ENCODE measurements at places on chromosomes 11 and 22. TPM values are rescaled to one million over a fixed set of nuclear protein-coding genes. Genes with fewer than 3 reads are reported as not detected.

Gene MMP11
- 16.0 TPM for total RNA-seq

Gene IL10RA
- not detected for total RNA-seq

Gene MYEOV
- 3.2 TPM for total RNA-seq

Gene KCNJ1
- total RNA-seq: not detected

Gene MRGPRX4
- total RNA-seq: not detected

Gene MMP8
- total RNA-seq: under 0.01 TPM

Gene CLDN5
- total RNA-seq: not detected

Gene CADM1
- 15.5 TPM for total RNA-seq

Gene C11orf86
- not detected for total RNA-seq

Gene BAIAP2L2
- total RNA-seq: 2.3 TPM

Gene IL17REL
- not detected for total RNA-seq

Gene RTN4RL2
- total RNA-seq: not detected

Gene PLA2G3
- 0.43 TPM for total RNA-seq

Gene C11orf98
- total RNA-seq: 23.7 TPM

Gene PKP3
- total RNA-seq: 2.2 TPM

Gene ASPHD2
- total RNA-seq: 2.2 TPM

Gene ACR
- total RNA-seq: not detected

Gene CD3G
- total RNA-seq: not detected

Gene SYT9
- total RNA-seq: under 0.01 TPM

Gene MS4A6A
- total RNA-seq: not detected

Gene ABCC8
- not detected for total RNA-seq

Gene MMP1
- total RNA-seq: 281 TPM

Gene KRTAP5-1
- not detected for total RNA-seq

Gene KRTAP5-11
- not detected for total RNA-seq

Gene ADAMTS8
- not detected for total RNA-seq

Gene OR8G5
- total RNA-seq: not detected

Gene ME3
- total RNA-seq: 27.4 TPM

Gene TSPAN18
- total RNA-seq: 0.64 TPM

Gene CASP5
- total RNA-seq: 0.43 TPM

Gene PNPLA3
- 8.2 TPM for total RNA-seq

Gene PRR33
- total RNA-seq: not detected

Gene TSPAN32
- total RNA-seq: 0.43 TPM

Gene KBTBD3
- 2.6 TPM for total RNA-seq

Gene C11orf42
- under 0.01 TPM for total RNA-seq

Gene PYGM
- total RNA-seq: 1.7 TPM

Gene SHISAL1
- 3.0 TPM for total RNA-seq

Gene ACRV1
- total RNA-seq: not detected

Gene OR4S1
- total RNA-seq: not detected

Gene CNTF
- total RNA-seq: 2.2 TPM

Gene DEPDC5
- total RNA-seq: 11.0 TPM

Gene HMOX1
- total RNA-seq: 24.2 TPM

Gene RBMXL2
- total RNA-seq: not detected

Gene MS4A7
- not detected for total RNA-seq

Gene REXO2
- 174 TPM for total RNA-seq

Gene TRPM5
- not detected for total RNA-seq

Gene CDC42BPG
- total RNA-seq: under 0.01 TPM

Gene ANGPTL5
- not detected for total RNA-seq

Gene SCN3B
- total RNA-seq: under 0.01 TPM

Gene FREY1
- 0.43 TPM for total RNA-seq

Gene RAB38
- 0.64 TPM for total RNA-seq

Gene SLC25A18
- total RNA-seq: 0.32 TPM

Gene CCDC87
- 0.64 TPM for total RNA-seq

Gene KCNQ1
- not detected for total RNA-seq

Gene UCP3
- total RNA-seq: 1.7 TPM
